ENCODE measurements at places on chromosomes 2 and 18.

DNA sequence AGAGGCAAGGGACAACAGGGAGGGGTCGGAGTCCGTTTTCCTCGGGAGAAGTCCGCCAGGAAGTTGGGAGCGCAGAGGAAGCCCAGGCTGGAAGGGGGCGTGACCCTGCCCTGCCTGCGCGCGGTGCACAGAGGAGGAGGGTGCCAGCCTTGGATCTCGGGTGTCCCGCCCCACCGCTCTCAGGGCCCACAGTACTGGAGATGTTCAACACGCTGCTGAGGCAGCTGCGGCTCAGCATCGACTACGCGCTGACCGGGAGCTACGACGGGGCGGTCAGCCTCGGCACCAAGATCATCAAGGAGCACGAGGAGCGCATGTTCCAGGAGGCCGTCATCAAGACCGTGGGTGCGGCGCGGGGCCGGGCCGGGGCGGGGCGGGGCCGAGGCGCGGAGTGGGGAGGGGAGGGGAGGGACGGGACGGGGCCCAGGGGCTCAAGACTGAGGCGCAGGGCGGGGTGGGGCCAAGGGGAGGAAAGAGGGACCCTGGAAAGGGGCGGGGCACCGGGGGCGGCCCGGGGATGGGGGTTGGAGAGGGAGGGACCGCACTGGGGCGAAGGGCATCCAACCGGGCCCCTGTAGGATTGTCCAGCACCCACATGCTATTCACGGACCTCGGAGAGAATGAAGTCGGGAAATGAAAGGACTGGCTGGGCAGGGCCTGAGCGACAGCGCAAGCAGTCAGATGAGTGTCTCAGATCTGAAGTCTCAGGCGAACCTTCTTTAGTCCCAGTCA is 36.6 kb downstream of the POMC start:
- no peak for DNase-seq

DNA sequence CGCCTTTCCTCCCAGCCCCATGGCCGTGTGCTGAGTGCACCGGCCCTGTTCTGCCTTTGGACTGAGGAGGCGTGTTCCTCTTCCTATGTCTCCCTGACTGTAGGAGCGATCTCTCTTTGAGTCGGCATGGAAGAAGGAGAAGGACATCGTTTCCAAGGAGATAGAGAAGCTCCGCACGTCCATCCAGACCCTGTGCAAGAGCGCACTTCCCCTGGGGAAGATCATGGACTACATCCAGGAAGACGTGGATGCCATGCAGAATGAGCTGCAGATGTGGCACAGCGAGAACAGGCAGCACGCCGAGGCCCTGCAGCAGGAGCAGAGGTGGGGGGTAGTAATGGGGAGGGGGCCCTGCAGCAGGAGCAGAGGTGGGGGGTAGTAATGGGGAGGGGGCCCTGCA is 29.4 kb upstream of the ASB1 start:
- no peak for DNase-seq

DNA sequence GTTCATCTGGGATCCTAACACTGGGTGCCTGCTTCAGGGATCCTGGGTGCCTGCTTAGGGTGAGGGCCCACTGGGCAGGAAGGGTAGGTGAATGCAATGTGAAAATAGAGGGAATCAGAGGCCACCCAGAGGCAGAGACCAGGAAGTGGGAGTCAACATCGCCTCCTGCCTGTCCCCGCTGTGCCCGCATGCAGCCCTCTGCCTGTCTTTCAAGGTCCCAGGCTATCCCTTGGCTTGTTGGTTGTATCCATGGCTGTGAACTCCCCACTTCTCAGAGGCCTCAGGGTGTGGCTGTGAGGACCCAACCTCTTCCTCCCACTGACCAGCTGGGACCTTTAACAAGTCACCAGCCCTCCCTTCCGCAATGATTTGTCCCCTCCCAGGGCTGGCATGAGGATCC is 26.5 kb downstream of the PSD4 start:
- DNase-seq, result no peak

GRCh38 chr2:235636546-235636945 is 142.7 kb downstream of the AGAP1 start:
- no peak for DNase-seq

DNA sequence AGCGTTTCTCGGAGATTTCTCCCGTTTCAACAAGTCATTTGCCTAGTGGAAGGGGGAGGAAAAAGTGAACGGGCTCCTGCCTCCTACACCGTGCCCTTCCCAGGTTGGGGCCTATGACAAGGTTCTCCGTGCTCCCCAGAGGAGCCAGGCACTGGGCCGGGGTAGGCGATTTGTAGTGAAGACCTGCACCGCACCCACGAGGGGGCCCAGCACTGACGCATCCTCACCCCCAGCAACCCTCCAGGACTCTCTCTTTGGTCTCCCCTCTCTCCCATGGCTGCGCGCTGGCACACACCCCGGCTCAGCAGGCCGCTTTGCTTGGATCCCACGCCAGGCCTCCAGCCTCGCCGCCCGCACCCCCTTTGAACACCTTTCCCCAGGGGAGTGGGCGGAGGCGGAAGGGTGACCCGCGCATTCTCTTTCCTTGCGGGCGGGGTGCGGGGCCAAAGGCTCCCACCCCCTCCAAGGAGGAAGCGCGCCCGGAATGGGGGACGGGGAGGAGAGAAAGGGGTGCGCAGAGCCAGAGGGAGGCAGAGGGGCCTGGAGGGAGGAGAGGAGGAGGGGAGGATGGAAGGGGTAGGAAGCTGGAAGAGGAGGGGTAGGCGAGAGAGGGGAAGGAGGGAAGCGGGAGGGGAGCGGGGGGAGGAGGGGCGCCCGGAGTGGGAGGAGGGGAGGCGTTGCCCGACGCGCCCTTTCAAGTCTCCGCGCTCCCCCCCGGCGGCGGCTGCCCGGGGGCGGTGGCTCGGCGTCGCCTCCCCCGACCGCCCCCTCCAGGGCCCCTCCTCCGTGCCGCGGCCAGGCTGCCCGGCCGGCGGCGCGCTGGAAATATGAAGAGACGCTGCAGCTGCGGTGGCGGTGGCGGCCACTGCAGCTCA is at the start of gene APCDD1:
Gene APCDD1, plus strand, starts transcription at position 830 of the 875 bp plus-strand sequence. CDS start 347 bp downstream, outside the sequence.
- no peak for DNase-seq

GRCh38 chr18:44937960-44938719 is 257.5 kb downstream of the SETBP1 start:
- no peak for DNase-seq

DNA sequence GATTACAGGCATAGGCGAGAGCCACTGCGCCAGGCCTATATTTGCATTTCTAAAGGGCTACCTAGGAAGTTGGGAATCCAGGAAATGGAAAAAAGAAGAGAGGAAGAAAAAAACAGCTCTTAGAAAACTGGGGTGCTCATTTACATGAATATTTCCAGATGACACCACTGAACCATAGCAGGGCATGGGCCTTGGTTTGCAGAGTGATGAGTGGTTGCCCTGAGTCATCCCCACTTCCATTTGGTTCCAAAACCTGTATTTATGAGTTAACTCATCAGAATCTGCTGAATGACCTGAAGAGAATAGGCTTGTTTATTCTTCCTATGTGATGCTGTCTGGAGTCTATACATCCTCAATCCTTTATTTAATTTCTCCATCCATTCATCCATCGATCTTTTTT is 36.2 kb downstream of the EHD3 start:
- DNase-seq, result no peak

DNA sequence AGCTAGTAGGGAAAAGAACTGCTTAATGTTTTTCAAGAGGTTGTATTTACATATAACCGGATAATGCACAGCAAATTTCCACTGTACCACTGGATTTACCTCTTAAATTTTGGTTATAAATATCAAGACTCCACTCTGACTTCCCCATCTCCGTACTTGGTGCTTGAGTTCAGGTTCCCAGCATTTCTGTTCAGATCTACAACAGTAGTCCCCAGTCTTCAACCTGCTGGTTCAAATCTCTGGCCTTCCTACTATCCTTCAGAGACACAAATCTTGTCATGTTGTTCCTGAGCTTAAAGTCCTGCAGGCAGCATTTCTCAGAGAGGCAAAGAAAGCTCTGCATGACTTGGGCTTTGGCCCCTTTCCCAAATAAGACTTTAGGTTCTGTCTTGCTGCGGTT is 392.6 kb upstream of the ATP5MC3 start:
- no peak for DNase-seq

- no peak for DNase-seq
Measured at GRCh38 chr2:20164061-20164733, 60.7 kb downstream of the SDC1 start.

DNA sequence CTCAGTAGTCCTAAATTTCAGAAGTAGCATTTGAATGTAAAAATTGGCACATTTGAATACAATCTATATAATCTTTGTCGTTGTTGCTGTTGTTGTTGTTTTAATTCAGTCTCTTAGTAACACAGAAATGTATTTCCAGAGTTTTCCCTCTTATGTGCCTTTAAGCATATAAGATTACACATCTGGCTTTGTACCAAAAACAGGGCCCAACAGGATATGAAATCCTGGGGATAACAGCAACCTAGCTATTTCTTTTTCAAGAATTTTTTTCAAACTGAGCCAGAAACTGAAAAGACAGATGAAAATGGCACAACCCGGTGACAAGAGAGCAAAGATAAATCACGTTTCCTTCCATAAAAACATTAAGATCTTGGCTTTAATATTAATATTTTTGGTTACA is 906.7 kb downstream of the NRXN1 start:
- no peak for DNase-seq

DNA sequence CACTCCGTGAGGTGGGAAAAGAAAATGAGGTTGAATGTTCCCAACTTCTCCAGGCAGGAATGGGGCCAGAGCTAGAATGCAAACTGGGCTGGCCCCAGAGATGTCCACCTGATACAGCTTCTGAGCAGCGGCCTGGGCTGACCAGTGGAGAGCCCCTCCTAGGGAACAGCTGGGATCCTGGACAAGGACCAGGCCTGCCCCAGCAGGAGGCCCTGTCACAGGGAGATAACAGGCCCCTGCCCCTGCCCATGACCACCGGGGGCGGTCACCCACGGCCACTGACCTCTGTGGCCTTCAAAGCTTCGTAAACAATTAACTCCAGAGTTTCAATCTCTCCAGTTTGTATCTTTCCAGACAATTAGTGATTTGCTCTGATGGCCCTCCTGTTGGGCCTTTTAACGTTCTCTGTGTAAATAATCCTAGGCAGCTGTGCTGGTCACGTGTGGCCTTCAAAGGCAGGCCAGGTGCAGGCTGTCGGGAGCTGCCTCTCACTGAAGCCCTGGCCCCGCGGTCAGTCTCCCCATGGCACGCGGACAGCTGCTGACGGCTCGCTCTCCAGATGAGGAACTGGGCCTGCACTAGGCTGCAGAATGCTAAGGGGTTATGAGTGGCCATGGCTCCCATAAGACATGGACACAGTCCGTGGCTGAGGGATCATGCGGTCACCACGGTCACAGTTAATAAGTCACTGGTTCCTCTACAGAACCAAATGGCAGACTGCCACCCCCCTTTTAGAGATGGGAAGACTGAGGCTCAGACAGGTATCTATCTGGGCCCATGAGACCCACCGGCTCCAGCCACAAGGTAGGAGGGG is 9.2 kb downstream of the HS6ST1 start:
- no peak for DNase-seq

GRCh38 chr2:191714925-191715324 is 37.0 kb downstream of the NABP1 start:
- DNase-seq, result no peak

GRCh38 chr18:11336241-11336640 is 186.9 kb upstream of the PIEZO2 start:
- no peak for DNase-seq

GRCh38 chr2:105593221-105593967 is 151.3 kb upstream of the NCK2 start:
- no peak for DNase-seq

- DNase-seq, result peak; percentile 35
Measured at GRCh38 chr18:50218432-50219197, 23.7 kb upstream of the MYO5B start.

DNA sequence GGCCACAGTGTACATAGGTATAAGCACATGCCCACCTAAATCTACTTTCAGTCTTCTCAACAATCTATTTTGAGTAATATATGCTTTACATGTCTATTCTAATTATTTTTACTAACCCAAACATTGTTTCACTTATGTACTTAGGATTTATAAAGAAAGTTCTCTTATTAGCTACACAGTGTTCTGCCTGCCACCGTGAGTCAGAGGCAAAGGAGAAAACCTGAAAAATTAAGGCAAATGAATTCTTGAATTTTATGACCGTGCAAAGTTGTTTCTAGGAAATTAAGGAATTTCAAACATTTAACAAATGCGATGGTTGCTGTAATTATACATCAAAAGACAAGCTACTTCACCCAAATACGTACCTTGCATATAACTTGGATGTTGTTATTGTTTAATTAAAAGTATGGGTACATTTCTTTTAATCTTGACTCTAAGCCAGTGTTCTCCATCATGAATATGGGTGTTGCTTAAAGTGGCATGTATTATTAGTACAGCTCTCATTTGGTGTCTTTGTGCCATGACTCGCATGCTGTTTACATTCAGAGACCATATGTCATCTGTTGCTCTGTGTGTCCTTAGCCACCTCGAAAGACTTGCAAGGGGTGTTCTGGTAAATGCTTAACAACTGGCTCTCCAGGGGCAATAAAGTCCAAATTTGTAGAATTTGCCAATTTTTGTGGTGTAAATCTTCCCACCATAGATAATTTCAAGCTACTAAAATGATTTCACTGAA is 154.3 kb upstream of the FN1 start:
- no peak for DNase-seq

GRCh38 chr2:203659331-203660049 is 46.9 kb upstream of the CD28 start:
- DNase-seq, result no peak

- no peak for DNase-seq
Measured at GRCh38 chr2:203664029-203664755, 42.2 kb upstream of the CD28 start.

DNA sequence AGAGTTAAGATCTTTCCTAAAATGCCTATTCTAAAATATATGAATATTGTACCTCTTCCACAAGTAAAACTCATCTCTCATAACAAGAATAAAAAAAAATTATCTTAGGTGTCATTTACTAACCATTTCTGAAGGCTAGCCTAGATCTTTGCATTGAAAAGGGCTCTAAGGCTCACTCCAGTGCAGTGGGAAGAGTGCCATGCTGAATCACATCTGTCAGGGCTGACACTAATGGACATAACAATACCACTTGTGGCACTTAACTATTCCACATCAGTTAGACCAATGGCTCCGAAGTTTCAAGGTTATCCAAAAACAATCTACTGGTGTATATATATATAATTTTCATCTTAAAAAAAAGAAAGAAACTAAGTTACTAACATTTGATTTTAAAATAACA is 130.2 kb downstream of the EXOC6B start:
- DNase-seq, result no peak

GRCh38 chr2:37458133-37458532 is 113.7 kb downstream of the QPCT start:
- DNase-seq, result no peak

DNA sequence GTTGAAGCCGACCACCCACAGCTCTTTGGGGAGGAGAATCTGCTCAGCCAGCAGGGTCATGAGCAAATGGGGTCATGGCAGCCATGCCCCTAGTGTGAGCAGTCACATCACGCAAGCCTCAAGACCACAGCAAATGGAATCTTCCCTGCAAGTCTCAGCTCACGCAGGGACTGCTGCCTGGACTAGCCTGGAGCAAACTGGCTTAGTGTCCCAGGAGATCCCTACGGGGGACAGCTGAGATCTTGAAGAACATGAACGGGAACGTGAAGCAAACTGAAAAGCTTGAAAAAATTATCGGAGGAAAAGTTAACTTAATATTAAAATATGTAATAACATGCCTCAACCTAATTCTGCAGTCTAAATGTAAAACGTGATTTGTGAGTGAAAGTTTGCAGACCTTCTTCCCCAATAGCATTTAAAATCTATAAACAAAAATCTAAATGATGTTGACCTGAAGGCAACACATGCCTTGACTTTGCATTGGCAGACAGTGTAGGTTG is 118.4 kb downstream of the FAM124B start:
- DNase-seq, result no peak
